ENCODE measurements at places on chromosomes 3 and 15.
A peak's percentile ranks its signal among the peaks of the same experiment; 100 is the strongest.

DNA sequence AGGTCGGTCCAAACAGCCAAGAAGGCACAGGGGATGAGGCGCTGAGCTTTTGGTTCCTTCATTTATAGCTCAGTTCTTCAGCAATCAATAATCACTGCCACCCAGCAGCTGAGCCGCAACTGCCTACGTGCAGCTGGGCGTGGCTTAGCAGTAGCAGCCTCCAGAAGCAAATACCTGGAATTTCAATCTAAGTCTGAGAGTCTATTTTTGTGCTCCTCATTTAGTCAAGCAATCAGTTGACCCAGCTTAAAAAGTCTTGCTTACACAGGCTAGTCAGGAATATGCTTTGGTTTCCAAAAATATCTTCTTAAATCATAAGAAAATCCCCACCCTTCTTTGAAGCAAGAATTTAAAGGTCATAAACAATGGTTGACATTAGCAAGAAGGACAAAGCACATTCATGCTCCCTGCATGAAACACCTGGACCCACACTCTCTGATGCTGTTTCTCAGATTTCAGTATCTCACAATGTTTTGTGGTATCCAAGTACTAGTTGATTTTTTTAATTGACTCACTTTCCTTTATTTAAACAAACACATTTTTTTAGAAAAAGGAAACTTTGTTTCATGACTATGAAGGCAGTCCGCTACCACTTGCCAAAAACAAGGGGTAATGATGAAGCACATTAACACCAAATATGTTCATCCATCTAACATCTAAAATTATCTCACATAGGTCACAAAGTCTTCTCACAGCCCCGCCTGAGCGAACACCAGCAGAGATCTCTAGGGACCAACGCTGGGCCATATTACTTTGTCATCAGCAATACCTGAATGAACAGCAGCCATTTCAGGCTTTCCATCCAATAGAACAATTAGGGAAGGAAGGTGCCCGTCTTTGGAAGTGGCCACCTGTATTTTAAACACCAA, 106.1 kb downstream of the OXNAD1 start:
- DNase-seq = peak; percentile 10

DNA sequence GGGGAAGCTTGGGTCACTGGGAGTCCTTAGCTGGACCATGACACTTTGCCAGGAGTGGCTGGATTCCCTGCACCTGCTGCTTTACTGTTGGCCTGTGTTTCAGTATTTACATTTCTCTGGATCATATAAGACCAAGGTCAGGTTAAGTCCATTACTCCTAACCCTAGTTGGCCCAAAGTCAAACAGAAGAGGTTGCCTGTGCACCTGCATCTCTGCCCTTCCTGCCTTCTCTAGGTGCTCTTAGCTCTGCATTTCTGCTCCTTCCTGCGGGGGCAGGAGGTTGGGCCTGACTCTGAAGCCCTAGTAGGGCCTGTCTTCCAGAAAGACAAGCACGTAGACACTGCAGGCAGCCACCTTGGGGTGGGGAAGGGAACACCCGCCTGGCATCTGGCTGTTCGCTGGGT, 124.3 kb downstream of the RPLP1 start:
- DNase-seq = no peak

GRCh38 chr3:117868766-117869165, 1159.2 kb downstream of the TUSC7 start:
- no peak for DNase-seq

DNA sequence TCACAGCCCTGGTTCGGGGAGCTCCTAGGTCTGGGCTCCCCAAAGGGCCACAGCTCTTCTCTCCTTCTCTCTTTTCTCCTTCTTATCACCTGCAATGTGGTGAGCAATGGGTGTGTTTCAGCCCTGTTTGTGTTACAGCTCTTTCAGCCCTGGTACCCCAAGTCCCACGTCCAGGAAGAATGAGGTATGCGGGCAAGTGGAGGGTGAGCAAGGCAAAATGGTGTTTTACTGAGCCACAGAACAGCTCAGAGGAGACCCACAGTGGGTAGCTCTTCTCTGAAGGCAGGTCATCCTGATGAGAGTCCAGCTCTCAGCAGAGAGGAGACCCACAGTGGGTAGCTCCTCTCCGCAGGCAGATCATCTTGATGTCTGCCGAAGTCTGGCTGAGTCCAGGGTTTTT, 86.8 kb downstream of the BFSP2 start:
- no peak for DNase-seq

DNA sequence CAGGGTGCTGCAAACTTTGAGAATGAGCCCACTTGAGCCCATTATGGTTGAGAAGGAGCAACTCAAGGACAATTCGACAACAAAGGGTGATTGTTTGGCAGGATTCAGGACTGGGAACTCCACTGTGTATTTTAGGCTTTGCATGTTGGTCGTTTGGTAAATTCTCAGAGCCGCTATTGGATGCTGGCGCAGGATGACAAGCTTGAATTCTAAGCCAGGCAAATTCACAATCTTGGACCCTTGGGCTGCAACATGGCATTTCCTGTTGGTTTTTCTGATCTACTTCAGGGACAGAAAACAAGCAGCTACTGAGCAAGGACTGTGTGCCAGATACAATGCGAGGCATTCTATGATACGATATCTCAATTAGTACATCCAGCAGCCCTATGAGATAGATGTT, 82.8 kb downstream of the RYR3 start:
- no peak for DNase-seq

GRCh38 chr3:194686414-194686815, 732 bp downstream of the FAM43A start:
- no peak for DNase-seq

DNA sequence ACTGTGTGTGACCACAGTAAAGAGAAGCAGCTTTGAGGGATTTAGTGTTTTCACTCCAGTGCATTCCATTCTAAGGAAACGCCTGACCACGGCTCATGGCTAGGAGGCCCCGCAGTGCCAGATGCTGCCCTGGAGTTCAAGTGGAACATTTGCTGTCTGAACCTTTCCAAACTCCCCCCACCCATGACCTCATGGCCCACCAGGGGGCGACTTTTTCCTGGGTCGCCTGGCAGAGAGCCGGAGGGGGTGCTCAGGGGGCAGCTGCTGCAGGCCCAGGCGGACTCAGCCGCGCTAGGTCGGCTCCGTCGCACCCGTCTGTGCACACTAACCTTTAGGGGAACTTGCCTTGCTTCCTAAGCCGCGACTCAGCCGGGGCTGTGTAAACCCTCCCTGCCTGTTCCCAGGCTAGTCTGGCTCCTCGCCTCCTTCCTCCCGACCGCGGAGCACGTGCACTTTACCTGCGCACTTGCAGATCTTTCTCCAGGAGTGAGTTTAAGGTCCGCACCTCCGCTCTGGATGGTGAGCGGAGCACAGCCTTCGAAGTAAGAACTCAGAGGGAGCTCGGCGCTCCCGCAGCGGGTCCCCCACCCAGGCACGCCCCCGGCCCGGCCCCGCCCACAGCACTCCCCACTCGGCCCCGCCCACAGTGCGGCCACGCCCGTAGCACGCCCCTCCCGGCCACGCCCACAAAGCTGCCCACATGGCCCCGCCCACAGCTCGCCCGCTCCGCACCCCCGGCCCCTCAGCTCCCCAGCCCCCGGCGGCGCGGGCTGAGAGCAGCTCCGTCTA, at the start of gene OCA2:
Gene OCA2 (minus strand): TSS at position 550 of the 789 bp plus-strand sequence. CDS start 17,441 bp downstream, outside the sequence.
- peak; percentile 17 for DNase-seq
